Urinary bladder (tissue), 4 donors: ENCODE measurements at places on chromosomes 1 and 21. TPM values are rescaled to one million over a fixed set of nuclear protein-coding genes. Genes with fewer than 3 reads are reported as not detected.

Gene CYP2J2
- total RNA-seq = 14.2 TPM

Gene PLEKHA6
- 15.1 TPM for total RNA-seq

Gene OLIG2
- total RNA-seq = not detected

Gene CD34
- 42.5 TPM for total RNA-seq

Gene SLC2A5
- 1.3 TPM for total RNA-seq

Gene GBP7
- not detected for total RNA-seq

Gene PLEKHN1
- 1.1 TPM for total RNA-seq

Gene ADAMTS4
- 4.4 TPM for total RNA-seq

Gene BRDT
- not detected for total RNA-seq

Gene C1orf185
- not detected for total RNA-seq
